GM23248 (cell line): ENCODE measurements at places on chromosomes 2 and 18. TPM values are rescaled to one million over a fixed set of nuclear protein-coding genes. Genes with fewer than 3 reads are reported as not detected.

GRCh38 chr2:108926561-108927380 lies 62.2 kb downstream of the EDAR start:
- no peak for DNase-seq

DNA sequence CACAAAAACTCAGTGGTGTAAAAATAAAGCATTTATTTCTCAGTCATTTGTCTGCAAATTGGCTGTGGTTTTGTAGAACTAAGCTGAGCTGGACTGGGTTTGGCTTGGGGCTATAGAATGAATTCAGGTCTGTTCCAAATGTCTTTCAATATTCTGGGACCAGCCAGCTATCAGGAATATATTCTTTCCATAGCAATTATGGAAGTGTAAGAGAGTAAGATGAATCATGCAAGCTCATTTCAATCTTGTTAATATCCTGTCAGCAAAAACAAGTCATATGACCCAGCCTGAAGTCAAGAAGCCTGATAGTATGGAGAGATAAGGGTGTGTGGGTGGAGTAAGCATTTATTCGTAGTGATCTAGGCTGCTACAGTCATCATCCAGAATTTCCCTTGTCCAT lies 481.0 kb upstream of the CDH2 start:
- DNase-seq = peak; percentile 25

DNA sequence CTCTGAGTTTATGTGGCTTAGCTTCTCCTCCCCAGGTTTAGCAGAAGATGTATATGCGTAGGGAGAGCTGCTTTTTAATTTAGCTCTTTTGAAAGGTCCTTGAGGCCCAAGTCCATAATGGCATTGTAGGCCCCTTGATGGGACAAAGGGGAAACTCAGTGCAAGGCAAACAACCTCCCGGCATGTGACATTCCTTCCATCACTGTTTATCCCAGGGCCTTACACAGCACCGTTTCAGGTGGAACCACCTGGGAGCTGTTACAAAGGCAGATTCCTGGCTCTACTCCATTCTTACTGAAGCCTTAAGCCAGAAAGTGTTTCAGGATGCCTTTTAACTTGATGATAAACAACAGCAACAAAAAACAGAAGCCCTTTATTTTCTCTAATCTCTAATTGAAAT lies 555.4 kb downstream of the SLC4A3 start:
- DNase-seq = no peak

The RAD51AP2 gene
- total RNA-seq = not detected in 2 replicates

GRCh38 chr2:111100765-111101162 lies 19.9 kb upstream of the BCL2L11 start:
- no peak for DNase-seq

The IL36B gene
- not detected in 2 replicates for total RNA-seq

GRCh38 chr2:142980246-142981068 lies 103.0 kb downstream of the KYNU start:
- DNase-seq = peak; percentile 60

DNA sequence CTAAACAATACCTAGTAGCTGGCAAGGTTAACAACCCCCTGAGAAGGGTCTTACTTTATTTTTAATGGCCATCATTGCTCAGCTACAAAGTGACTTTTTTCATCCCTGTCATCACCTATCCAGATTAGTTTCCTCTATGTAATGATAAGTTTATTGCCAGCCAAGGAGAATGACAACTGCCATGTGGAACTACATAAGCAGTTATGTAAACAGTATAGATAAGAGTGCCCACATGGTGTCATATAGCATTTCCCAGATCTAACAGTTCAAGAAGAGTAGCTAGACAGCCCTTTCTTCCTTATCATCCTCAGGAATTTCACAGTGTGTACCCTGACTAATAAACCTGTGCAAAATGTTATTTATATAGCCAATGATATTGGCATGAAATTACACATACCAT lies 240.2 kb upstream of the PIK3C3 start:
- no peak for DNase-seq

- peak; percentile 29 for DNase-seq
These were observed 2.4 kb upstream of the CETN1 start for GRCh38 chr18:577643-578375.

The ESPNL gene
- total RNA-seq = 1.4 and 1.5 TPM in 2 replicates

GRCh38 chr18:55338978-55339650 lies 248.9 kb downstream of the TCF4 start:
- DNase-seq = peak; percentile 61

GRCh38 chr18:49023271-49023937 lies 72.6 kb upstream of the SMAD7 start:
- no peak for DNase-seq

DNA sequence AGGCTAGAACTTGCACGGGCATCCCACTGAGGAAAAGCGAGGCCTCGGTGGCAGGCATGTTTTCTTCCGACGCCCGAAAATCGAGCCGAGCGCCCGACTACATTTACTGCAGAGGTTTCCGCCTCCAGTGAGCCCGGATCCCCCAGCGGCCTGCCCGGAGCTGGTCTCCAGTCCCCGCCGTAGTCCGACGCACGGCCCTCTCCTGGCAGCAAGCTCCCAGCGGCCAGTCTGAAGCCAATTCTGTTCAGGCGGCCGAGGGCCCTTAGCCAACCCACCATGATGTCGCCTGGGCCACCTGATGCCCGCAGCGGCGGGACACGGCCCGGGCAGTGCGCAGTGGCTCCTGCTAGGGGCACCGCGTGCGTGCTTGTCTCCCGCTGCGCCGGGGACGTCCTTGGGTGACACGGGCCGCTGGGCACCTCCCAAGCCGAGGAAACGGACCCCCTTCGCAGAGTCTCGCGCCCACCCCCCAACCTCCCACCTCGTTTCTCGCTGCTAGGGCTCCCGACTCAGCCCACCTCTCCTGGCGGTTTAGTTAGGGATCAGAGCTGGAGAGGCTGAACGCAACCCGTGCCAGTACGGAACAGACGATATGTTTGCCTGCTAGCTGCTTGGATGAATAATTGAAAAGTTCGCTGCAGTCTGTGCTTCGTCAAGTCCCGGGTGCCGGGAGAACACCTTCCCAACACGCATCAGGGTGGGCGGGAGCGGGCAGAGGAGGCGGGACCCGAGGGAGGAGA lies 5.3 kb downstream of the ONECUT2 start:
- DNase-seq = no peak

- no peak for DNase-seq
These were observed 5.8 kb downstream of the NPPC start for GRCh38 chr2:231920366-231920765.

GRCh38 chr2:216503697-216504375 lies 5.2 kb downstream of the RPL37A start:
- DNase-seq = no peak

DNA sequence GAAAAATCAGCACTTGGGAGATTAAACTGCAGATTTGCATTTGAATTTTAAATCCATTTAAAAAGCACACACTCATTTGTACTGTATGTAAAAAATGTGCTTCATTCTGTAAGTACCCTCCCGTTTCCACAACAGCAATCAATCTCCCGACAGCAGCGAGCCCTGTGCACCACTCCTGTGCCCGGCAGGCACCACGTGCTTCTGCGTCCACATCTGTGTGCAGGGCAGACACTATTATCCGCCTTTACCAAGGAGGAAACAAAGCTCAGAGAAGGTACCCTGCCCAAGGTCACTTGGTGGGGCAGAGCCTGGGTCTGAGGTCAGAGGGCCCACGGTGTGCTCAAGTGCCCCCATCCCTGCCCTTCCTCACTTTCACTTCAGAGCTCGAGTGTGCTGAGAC lies 7.5 kb downstream of the HSBP1L1 start:
- DNase-seq = no peak

DNA sequence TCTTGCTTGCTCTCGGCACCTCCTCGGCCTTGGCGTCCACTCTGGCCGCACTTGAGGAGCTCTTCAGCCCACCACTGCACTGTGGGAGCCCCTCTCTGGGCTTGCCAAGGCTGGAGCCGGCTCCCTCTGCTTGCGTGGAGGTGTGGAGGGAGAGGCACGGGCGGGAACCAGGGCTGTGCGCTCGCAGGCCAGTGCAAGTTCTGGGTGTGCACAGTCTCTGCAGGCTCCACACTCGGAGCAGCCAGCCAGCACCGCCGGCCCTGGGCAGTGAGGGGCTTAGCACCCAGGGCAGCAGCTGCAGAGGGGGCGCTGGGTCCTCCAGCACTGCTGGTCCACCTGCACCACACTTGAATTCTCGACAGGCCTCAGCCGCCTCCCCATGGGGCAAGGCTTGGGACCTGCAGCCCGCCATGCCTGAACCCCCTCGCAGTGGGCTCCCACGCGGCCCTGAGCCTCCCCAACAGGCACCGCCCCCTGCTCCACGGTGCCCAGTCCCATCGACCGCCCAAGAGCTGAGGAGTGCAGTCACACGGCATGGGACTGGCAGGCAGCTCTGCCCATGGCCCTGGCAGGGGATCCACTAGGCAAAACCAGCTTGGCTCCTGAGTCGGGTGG lies 411.2 kb upstream of the CHAC2 start:
- DNase-seq = no peak

DNA sequence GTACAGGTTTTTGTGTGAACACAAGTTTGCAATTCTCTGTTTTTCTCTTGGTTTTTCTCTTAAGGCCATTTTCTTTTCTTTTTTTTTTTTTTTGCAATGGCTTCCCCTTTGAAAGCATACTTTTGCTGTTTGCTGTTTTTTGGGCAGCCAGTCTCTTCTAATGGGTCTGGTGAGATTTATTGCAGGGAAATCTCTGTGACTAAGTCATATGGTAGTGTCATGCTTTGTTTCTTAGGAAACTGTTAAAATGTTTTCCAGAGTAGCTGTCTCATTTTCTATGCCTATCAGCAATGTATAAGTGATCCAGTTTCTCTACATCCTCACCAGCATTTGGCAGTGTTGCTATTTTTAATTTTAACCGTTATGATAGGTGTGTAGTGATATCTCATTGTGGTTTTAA lies 27.9 kb upstream of the CDCA7 start:
- DNase-seq = peak; percentile 59

The CSRNP3 gene
- 0.43 and 1.1 TPM in 2 replicates for total RNA-seq

The PDE11A gene
- total RNA-seq = 0.86 and 1.9 TPM in 2 replicates

DNA sequence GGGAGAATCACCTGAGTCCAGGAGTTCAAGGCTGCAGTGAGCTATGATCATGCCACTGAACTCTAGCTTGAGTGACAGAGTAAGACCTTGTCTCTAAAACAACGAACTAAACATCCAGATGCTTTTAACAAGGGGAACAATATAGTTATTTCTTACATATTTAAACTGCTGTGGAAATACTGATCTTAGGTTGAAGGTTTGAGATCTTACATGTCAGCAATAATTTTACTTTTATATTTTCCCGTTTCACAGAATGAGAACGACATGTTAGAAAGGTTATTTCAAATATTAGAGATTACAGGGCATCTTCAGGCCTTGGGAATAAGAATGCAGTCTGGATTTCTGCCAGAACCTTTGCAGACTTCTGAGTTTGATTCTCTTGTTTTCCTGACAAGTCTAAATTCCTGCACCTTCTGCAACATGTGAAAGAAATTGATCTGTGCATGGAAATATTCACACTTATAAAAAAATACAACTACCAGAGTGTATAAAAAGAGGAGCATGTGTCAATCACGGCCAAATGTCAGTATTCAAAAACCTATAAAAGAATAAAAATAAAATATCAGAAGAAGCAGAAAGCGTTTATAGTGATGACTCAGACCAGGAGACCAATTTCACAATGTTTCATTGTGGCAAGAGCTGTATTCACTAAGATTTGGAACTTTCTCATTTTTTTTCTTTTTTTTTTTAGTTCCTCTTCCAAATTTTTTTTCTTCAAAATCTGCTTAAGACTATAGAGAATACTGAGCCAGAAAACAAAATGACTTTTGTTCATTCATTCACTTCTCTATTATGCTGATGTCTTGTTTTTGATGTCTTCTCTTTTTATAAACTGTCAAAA lies 29.6 kb downstream of the COLEC12 start:
- DNase-seq = peak; percentile 84

GRCh38 chr2:196758474-196759377 lies 40.8 kb downstream of the GTF3C3 start:
- peak; percentile 70 for DNase-seq

DNA sequence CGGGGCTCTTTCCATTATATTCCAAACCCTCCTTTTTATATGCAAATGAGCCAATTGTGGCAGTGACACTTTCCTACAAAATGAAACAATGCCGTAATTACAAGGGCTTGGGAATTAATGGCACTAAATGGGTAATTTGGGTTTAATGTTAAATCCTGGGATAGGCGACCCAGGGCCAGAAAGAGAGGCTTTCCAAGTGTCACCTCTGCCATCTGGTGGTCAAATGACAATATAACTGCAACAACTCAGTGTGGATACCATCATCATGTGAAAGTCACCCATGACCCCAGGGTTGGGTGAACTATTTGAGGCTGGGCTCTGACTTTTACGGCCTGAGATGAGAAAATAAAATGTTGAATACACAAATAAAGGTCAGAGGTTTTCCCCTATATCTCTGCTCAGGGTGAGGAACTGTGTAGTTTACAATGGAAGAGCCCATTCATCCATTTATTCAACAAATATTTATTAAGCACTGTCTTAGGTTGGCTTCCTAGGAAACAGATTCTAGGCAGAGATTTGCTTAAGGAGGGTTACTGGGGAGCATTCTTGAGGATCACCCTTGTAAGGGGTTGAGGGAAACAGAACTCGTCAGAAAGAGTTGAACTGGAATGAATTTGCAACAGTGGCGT lies 13.6 kb upstream of the THADA start:
- DNase-seq = peak; percentile 73

- no peak for DNase-seq
These were observed 87.2 kb upstream of the NXPH2 start for GRCh38 chr2:138867341-138867740.
